ENCODE measurements at places on chromosomes 2 and 18.
A peak's percentile ranks its signal among the peaks of the same experiment; 100 is the strongest.

DNA sequence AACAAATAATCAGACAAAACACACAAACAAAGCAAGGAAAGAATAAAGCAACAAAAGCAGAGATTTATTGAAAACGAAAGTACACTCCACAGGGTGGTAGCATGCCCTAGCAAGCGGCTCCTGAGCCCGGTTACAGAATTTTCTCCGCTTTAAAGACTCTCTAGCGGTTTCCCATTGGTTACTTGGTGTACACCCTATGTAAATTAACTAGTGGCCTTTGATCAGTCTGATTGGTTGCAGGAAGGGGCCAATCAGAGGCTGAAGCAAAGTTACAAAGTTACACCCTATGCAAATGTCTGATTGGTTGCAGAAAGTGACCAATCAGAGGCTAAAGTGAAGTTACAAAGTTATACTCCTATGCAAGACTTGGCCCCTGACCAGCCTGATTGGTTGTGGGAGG, 242.9 kb downstream of the LDLRAD4 start:
- DNase-seq: no peak

- DNase-seq: no peak
Measured at GRCh38 chr2:128166746-128167353, 75.8 kb downstream of the UGGT1 start.

DNA sequence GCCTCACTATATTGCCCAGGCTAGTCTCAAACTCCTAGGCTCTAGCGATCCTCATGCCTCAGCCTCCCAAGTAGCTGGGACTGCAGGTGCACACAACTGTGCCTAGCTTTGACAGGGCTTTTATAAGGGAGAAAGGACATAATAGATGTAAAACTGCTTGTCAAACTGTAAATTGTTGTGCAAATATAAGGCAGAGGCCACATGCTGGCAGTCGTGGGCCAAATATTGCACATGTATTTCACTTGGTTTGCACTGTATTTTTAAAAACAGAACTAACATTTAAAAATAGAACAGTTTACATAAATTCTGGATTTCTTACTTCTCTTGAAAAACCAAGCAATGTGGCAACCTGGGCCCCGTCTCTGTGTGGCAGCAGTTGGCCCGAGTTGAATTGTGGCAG, 31.2 kb upstream of the MYO3B start:
- DNase-seq: no peak

DNA sequence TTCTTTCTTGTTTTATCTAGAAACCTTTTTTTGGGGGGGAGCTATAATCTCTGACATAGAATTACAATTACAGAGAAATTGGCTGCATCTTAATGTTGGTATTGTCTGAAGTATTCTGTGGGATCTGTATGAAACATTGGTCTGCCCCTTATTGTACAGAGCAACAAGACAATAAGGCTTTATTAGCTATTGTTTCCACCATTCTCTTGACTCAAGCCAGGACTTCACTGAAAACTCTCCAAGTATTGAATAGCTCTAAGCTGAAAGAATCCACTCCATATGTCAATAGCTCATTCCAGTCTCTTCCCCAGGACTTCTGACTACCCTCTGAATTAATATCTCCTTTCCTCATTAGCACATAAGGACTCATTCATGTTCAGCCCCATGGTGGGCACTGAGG, 77.8 kb downstream of the RHBDD1 start:
- DNase-seq: no peak

GRCh38 chr2:202267495-202267894, 1.9 kb downstream of the NOP58 start:
- no peak for DNase-seq

DNA sequence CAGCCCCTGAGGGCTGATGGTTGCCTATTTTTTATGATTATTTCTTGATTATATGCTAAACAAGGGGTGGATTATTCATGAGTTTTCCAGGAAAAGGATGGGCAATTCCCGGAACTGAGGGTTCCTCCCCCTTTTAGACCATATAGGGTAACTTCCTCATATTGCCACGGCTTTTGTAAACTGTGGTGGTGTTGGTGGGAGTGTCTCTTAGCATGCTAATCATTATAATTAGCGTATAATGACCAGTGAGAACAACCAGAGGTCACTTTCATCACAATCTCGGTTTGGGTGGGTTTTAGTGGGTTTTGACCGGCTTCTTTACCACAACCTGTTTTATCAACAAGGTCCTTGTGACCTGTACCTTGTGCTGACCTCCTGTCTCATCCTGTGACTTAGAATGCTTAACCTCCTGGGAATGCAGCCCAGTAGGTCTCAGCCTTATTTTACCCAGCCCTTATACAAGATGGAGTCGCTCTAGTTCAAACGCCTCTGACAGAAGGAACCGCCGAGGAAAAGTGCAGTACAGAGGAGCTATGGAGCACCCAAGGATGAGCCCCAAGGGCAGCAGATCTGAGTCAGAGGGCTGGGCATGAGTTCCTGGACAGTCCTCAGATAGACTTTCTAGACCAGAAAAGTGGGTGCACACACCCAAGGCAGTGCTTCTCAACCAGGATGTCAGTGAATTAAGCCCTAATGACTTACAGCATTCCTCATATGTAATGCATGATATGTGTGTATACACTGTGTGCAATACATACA, 37.1 kb upstream of the ASAP2 start:
- DNase-seq: no peak

DNA sequence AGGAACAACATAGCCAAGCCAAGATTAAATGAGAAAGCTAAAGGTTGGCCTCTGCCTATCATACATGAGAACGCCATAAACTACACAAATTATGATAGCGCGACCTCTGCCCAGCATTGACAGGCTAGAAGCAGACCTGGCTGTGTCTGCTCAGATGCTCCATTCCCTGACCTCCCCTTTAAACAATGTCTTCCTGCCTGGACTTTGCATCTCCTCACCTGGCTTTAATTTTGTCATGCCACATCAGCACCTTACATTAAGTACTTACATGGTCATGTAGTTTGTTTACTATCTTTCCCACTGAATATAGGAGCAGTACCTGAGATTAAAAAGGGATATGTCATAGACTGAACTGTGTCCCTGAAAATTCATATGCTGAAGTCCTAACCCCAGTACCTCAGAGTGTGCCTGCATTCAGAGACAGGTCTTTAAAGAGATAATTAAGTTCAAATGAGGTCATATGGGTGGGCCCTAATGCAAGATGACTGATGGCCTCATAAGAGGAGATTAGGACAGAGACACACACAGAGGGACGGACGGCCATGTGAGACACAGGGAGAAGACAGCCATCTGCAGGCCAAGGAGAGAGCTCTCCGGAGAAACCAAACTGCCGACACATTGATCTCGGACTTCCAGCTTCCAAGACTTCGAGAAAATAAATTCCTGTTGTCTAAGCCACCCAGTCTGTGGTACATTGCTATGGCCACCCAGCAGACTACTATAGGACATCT, 103.7 kb downstream of the BIN1 start:
- no peak for DNase-seq

GRCh38 chr2:199458009-199458805, 468 bp upstream of the SATB2 start:
- DNase-seq: no peak

DNA sequence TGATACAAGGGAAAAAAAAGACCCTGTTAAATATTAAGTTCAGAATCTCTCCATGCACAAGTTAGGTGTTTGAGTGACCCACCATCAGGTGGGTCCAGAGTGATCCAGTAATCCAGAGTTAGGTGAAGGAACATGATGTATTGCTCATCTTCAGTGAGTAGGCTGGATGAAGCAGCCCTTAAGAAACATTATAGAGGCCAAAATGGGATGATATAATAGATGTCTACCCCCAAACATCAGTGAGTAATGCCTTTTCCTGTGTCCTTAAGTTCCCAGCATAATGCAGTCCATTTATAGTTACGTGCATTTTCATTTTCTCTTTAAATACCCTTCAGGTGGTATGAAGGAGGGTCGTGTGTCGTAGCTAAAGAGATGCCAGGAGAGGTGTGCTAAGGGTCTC, 89.6 kb downstream of the MAP4K4 start:
- DNase-seq: no peak

GRCh38 chr2:53543083-53543482, 224.5 kb upstream of the CHAC2 start:
- no peak for DNase-seq

DNA sequence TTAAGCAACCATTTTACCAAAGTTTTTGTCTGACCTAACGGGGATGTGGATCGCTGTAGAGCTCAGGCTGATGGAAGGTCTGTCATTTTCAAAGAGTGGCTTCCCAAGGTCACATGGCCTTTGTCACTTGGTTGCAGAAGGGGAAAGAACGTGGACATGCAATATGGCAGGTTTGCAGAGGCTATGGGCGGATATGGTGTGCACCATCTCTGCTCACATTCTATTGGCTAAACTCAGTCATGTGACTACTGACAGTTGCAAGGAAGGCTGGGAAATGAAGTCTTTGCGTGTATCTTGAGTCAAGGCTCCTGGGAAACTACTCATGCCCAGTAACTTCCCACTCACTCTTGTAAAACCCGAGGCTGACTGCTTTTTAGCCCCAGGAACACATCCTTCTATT, 96.8 kb downstream of the ST6GAL2 start:
- no peak for DNase-seq

- DNase-seq: no peak
Measured at GRCh38 chr2:122446761-122447160, 691.3 kb downstream of the TSN start.

DNA sequence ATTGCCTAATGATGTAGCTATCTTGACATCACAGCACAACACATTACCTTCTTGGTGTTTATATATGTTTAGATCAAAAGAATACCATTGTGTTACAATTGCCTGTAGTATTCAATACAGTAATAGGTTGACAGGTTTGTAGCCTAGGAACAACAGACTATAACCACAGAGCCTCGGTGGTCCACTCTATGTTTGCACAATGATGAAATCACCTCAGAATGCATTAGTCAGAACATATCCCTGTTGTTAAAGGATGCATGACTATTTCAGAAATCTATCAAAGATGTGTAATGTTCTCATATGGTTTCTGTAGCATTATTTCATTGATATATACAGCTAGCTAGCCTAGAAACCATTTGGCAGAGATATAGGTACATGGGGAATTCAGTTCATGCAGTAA, 8.9 kb downstream of the METTL5 start:
- no peak for DNase-seq

DNA sequence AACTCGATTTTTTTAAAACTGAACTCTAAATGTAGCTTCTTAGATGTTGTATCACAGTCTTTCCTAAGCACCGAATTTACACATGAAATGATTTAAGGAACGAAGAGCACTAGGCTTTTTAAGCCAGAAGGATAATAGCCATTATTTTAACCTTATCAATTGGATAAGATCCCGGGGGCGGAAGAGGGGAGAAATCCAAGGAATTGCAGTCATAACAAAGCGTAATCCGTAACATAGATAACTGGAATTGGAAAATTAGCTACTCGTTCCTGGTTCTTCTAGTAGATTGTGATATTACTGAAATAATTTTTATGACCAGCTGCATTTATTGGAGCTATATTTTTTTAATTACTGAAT, 988 bp upstream of the KANSL1L start:
- no peak for DNase-seq

GRCh38 chr2:200012401-200012800, 57.0 kb downstream of the MAIP1 start:
- DNase-seq: no peak

GRCh38 chr2:174874085-174874484, 109.8 kb upstream of the CHRNA1 start:
- no peak for DNase-seq

- peak; percentile 92 for DNase-seq
Measured at GRCh38 chr18:48902023-48902855, 48.5 kb downstream of the SMAD7 start.

- DNase-seq: no peak
Measured at GRCh38 chr2:224850081-224850480, 133.9 kb upstream of the CCDC195 start.

DNA sequence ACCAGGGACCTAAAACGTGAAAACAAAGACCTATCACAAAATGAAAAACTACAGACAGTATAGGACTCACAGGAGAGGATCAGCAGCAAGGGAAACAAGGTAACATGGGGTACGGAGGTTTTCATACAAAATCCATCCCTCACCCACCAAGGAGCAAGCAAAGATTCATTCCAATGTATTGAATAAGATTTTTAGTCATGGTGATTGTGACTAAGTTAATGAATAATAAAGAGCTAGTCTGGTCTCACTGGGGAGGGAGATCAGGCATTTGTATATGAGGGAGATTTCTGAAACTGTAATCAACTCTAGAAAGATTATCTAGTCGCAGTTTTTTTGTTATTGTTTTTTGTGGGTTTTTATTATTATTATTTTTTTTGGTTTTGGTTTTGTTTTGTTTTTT, 336.5 kb upstream of the MMADHC start:
- DNase-seq: no peak

GRCh38 chr2:241724975-241725870, 9.2 kb upstream of the D2HGDH start:
- no peak for DNase-seq

DNA sequence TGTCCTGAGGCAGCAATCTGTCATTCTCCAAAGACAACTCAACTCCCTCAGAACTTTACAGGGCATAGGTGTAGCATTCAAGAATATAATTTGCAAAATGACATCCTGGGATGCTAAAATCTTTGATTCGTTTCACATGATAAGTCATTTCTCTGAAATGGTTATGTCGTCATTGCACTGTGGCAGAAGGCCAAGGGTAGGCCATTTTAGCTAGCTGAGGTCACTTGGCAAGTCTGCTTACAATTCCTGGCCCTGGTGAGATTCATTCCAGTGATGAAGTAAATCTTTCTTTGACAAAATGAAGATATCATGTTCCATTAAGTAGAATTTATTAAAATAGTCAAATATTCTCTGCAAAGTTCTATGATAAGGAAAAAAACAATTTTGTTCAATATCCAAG, 1410.3 kb upstream of the LRRTM1 start:
- DNase-seq: no peak

- no peak for DNase-seq
Measured at GRCh38 chr18:7904529-7904928, 337.4 kb downstream of the PTPRM start.

DNA sequence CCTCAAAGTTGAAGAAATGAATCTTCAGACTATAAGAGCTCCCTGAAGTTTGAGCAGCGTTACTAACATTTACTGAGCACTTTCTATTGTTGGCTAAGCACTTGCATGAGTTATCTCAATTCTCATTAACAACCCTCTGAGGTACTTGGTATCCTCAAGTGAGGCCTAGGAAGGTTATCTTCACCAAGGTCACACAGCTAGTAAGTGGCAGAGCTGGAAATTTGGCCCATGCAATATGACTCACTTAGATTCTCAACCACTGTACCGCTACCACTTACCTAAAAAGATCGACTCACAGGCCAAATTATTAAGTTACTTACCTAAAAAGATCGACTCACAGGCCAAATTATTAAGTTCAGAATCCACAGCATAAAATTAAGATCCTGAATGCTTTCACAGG, 8.7 kb upstream of the METAP1D start:
- DNase-seq: no peak

DNA sequence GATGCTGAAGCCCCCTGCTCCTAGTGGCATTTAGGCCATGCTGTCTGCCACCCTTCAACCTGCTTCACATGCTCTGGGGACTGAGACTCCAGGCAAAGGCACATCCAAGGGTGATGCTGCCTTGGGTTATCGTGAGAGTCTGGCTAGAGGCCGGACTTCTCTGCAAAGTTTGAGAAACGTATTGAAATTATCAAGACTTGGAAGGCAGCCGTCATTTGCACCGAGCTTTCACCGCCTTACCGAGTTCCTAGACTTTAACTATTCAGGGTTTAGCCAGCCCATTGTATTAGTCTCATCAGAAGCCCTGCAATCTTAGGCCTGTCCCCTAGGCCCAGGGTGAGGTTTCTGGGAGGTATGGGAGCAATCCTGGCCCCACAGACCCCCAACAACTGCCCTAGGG, 34.0 kb downstream of the RDH14 start:
- DNase-seq: no peak
